ENCODE measurements at places on chromosomes 6 and 20.

- DNase-seq, result no peak
Measured at GRCh38 chr20:56429941-56430340, 17.9 kb downstream of the CASS4 start.

GRCh38 chr20:13147971-13148370, 73.1 kb upstream of the ISM1 start:
- no peak for DNase-seq

DNA sequence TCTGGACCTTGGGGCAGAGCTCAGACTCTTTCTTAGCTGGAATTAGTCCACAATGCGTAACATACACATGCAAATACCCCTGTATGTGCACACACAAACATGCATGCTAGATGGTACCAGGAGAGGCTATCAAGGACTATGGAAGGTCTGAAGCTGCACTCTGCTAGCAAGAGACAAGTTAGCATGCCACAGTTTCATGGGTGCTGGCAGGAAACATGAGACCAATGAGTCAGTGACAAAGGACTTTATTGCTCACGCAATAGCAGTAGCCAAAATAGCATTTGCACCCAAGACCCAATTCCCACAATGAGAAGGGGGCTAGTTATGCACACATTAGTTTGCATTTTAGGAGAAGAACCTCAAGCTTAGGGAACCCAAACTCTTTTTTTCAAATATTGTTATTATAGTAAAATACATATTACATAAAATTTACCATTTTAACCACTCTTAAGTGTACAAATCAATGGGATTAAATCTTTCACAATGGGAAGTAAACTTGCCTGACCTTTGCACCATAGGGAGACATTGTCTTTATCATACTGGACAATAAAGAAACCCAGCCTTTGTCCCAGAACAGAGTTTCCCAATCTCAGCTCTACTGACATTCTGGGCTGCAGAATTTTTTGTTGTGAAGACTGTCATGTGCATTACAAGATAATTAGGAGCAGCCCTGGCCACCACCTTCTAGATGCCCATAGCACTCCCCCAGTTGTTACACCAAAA, 69.1 kb downstream of the NRSN1 start:
- no peak for DNase-seq

GRCh38 chr6:126957721-126958120, 160.8 kb upstream of the RSPO3 start:
- no peak for DNase-seq

GRCh38 chr20:59835448-59836395, 97.7 kb downstream of the SYCP2 start:
- no peak for DNase-seq

DNA sequence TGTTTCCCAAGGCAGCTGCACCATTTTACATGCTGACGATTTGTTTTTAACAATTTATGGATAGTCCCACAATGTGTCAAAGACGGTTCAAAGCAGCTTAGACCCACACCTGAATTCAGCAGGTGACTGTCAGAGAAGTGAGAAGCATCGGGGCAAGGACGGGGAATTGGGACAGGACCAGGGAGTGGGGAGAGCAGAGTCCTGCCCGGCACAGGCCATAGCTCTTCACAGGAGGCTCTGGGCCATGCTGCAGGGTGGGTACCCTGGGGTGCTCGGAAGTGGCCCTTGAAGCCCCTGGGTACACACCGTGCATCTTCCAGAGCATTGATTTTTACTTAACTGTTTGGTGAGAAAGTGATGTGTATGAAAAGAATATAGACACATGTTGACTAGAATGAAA, 33.2 kb upstream of the PHACTR3 start:
- no peak for DNase-seq

DNA sequence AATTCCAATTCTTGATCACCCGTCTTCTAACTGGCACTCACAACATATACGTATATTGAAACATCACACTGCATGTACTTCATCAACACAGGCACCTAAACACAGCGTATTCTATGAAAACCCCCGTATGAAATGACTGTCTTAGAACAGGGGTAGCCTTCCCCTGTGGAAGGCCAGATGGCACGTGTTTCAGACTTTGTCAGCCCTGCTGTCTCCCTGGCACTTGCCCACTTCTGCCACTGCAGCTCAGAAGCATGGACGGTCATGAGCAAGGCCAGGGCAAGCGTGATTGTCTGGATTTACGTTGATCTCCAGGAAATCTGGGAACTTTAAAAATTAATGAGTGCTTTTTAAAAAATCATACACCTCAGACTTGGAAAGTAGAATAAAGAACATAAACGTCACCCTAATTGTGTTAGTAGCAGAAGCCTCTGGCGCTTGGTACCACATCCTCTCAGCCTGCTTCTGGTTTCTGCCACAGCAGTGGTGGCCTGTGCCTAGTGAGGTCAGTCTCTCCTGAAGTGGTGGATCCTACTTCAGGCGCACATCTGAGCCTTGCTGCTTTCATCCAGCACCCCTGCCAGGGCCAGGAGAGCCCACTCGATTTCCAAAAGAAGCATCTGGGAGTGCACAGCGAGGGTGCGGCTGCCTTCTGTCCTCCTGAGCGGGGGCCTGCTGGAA, 18.3 kb downstream of the PDE10A start:
- DNase-seq, result no peak

DNA sequence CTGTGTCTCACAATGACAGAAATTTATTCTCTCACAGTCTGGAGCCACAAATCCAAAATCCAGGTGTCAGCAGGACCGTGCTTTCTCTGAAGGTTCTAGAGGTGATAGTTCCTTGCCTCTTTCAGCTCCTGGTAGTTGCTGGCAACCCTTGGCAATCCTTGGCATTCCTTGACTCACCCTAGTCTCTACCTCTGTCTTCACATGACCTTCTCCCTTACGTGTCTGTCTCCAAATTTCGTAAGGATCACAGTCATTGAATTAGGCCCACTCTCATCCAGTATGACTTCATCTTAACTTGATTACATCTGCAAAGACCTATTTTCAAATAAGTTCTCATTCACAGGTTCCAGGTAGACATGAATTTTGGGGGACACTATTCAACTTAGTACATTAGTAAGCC, 143.1 kb downstream of the CEP57L1 start:
- DNase-seq, result no peak

GRCh38 chr6:40411881-40412280, 175.3 kb downstream of the LRFN2 start:
- no peak for DNase-seq

GRCh38 chr20:44012466-44013226, 98.0 kb downstream of the TOX2 start:
- DNase-seq, result no peak

GRCh38 chr20:23453549-23454543, 1.2 kb upstream of the CST11 start:
- DNase-seq, result no peak

- DNase-seq, result no peak
Measured at GRCh38 chr20:61037498-61037897, 214.6 kb upstream of the CDH4 start.

- DNase-seq, result no peak
Measured at GRCh38 chr20:48098866-48099265, 313.6 kb upstream of the SULF2 start.

- DNase-seq, result no peak
Measured at GRCh38 chr6:114764866-114765265, 422.0 kb upstream of the HS3ST5 start.

DNA sequence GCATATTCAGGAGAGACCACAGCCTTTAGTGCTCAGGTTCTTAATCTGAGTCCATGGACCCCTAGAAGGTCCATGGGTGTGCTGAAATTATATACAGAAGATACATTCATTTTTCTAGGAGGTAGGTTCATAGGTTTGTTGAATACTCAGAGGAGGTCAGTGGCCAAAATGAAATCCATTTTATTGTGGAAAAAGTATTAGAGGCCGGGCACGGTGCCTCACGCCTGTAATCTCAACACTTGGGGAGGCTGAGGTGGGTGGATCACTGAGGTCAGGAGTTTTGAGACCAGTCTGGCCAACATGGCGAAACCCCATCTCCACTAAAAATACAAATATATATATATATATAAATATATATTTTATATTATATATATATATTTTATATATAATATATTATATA, 9.0 kb upstream of the UST start:
- no peak for DNase-seq

DNA sequence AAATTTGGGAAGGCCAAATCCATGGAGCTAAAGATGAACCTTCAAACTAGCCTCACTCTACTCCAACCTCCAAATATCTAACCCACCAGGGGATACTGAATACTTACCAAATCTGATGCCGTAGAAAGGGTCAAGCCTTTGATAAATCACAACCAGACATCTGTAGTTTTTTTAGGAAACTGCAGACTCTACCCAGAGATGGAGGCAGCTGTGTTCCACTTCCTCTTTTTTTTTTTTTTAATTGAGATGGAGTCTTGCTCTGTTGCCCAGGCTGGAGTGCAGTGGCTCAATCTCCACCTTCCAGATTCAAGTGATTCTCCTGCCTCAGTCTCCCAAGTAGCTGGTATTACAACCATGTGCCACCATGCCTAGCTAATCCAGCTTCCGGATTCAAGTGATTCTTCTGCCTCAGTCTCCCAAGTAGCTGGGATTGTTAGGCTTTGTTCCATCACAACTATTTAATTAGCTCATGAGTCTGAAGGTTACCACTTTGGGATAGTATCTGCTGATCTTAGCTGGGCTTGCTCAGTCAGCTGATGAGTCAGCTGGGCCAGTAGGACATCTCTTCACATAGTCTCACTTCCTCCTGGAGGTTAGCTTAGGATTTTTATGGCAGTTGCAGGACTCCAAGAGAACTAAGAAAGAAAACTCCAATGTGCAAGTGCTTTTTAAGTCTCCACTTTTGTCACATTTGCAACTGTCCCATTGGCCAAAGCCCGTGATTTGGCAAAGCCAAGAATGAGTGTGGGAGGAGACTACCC, 13.3 kb downstream of the FRK start:
- DNase-seq, result no peak

- DNase-seq, result no peak
Measured at GRCh38 chr6:118872726-118873125, 21.2 kb upstream of the ASF1A start.

- DNase-seq, result no peak
Measured at GRCh38 chr20:46592580-46593362, 42.3 kb upstream of the OCSTAMP start.

DNA sequence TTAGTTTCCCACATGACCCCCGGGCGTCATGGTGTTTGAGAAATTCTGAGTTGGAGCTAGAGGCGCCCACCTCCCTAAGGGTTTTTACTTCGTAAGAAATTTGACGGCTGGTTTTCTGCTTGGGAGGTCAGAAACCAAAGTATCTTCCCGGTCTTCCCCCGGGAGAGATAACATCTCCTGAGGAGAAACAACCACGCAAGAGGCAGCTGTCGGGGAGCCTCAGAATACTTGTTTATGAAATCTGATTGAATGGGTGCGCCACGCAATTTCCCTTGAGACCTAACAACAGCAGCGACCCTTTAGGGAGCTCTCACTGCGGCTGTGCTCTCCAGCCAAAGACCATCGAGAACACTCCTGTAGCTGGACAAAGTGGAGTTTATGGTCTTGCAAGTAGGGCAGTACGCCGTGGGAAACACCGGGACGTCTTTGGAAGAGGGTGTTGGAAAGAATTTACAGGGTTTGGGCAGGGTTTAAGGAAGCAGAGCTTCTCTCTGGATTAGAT, 608 bp upstream of the EIF2S2 start:
- DNase-seq, result no peak

DNA sequence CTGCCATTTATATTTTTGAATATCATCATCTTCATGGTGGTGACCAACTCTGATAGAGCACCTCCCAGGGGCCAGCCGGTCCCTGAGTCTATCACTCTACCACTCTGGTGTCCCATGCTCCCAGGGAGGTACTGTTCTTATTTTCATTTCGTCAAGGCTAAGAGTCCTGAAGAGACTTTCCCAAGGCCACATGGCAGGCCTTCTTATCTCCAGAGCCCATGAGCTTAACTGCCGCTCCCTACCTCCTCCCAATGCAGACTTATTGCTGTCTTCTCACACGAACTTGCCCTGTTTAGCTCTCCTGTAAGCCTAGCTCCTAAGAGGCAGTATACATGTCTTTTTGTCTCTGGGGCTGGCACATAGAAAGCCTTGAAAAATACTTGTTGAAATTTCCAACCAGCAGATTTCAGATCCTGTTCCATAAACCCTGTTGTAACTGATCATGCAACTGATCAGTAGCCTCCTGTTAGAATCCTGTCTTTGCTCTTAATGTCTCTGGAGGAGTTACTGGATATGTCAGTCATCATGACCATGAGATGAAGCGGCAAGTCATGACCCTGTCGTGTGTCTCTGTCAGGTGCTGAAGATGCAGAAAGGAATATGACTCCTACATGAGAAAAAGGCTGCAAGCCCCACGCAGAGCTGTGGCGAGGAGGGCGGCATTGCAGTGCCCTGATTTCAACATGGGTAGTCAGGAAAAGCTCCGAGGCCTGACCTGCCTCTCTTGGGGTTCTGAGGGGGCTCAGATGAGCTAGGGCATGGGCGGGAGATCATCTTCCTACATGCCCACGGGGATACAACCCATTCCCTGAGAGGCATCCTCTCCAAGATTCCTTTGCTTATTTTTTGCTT, 60.0 kb downstream of the TTI1 start:
- no peak for DNase-seq

GRCh38 chr6:2378891-2379652, 133.7 kb upstream of the GMDS start:
- DNase-seq, result no peak

- no peak for DNase-seq
Measured at GRCh38 chr20:63179687-63180568, 36.0 kb downstream of the YTHDF1 start.

- DNase-seq, result no peak
Measured at GRCh38 chr6:741410-742339, 48.7 kb upstream of the EXOC2 start.

GRCh38 chr6:108294297-108294726, 542 bp upstream of the AFG1L start:
- no peak for DNase-seq

- no peak for DNase-seq
Measured at GRCh38 chr6:157600807-157601206, 219.8 kb downstream of the ZDHHC14 start.

DNA sequence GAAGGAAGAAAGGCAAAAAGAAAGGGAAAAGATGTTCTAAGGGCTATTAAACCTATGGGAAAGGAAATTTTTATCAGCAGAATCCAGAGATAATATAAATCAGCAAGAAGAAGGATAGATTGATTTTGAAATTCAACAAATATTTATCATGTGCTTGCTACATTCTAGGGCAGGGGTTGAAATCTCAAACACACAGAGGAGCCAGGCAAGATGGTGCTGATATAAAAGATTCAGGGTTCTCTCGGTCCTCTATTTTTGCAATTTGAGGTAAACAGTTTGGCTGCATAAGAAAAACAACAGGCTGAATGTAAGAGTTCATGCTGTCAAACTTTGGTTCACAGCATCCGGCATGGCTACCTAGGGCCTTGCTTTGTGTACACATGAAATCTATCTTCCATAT, 109.6 kb upstream of the BMP2 start:
- DNase-seq, result no peak

- DNase-seq, result no peak
Measured at GRCh38 chr6:168313431-168314011, 6.1 kb downstream of the DACT2 start.

DNA sequence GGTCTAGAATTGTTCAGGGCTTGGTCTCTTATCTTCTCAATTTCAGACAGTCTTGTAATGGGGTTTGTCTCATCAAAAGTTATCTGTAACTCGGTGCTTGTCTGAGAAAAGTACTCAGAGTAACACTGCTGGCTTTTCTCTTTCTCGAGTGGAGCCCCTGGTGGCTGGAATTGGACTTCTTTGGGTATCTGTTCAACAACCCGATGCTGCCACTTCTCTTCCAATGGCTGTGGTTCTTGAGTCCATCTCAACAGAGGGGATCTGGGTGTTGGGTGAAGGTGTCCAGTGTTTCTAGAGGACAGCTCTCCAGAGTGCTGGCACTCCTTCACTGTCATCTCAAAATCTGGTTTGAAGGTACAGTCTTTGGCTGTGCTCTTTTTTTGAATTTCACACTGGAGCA, 24.6 kb downstream of the DST start:
- DNase-seq, result no peak

GRCh38 chr6:98695091-98695801, 139.1 kb upstream of the POU3F2 start:
- no peak for DNase-seq
